NCI-H187 treated with DMSO at 0.1 percent for 48 hours (cell line): ENCODE measurements at places on chromosomes 4 and X.

DNA sequence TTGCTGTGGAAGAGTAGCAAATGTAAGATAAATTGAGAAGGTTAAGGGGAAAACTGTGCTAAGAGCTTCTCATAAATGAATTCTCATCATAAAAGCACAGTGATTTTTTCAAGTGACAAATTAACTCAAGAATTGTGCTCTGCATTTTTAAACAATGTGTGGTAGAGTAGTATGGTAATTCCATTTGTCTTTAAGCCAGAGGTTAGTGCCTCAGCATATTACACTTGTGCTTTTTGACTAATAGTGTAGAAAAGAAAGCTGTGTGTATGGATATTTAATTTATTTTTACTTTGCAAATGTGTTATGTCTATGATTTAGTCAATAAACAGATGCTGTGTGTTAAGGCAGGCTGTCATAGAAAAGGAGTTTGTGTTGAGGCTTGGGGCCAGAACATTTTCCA, 61.0 kb downstream of the FHIP1A start:
- no peak for DNase-seq

- no peak for DNase-seq
Observed at GRCh38 chrX:106725931-106726330, 570 bp upstream of the RNF128 start.

GRCh38 chrX:119189115-119189514, 47.0 kb upstream of the PGRMC1 start:
- DNase-seq = no peak

DNA sequence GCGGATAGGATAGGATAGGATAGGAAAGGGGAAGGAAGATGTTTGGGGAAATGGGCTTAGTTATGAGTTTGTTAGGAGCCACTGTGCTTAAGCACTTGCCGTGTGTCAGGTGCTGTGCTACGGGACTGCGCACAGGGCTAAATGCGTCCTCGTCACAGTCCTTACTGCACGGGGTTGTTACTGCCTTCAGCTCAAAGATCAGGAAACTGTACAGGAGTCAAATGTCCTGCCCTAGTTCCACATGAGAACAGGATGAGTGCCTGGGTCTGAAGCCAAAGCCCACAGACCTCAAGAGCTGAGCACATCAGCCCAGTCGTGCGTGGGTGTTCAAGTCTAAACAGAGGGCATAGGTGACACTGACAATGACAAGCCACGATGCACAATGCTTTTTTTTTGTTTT, 15.0 kb downstream of the ACSL1 start:
- no peak for DNase-seq

DNA sequence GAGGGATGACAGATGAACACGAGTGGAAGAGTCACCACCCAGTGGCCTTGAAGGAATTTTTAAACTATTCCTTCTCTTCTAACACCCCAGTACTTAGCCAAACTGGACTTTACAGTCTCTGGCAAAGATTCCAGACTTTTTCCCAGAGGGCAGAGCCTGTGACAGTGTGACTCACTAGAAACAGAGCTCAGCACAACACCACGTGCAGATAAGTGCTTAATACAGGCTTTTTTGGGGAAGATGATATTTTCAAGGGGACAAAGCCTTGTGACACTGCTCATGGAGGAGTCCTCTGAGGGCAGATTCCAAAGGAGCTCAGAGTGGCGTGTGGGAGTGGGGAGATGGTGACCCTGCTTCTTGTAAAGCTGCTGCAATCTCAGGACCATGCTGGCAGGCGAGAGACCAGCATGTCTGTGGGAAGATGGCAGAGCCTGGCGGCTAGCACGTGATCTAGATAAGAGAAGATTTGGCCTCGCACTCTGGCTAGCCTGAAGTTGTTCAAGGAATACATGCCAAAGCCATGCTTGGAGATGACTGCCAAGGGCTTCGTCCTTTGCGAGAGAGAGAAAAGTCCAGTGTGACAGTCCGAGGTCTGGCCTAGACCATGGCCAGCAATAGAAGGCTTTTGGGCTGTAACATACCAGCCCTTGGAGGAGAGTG, 2.4 kb downstream of the RAB33A start:
- no peak for DNase-seq

DNA sequence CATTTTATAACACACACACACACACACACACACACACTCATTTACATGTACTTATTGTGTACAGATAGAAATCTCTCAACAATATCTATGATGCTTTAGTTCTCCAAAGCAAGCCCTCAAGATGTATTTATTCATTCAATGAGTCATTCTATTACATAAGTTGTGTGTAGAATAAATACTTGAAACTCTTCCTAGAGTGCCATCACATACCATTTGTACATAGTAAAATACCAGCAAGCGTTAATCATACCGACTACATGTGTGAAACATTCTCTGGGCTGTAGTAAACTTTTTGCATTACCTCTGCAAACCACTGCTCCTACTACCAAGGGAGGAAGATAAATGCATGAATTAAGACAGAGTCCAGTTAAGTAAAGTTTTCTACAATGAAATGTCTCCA, 70.9 kb downstream of the EPHA5 start:
- DNase-seq = no peak

- no peak for DNase-seq
Observed at GRCh38 chr4:948101-948935, 16.1 kb downstream of the TMEM175 start.

GRCh38 chr4:166972071-166972470, 262.2 kb downstream of the SPOCK3 start:
- DNase-seq = no peak

DNA sequence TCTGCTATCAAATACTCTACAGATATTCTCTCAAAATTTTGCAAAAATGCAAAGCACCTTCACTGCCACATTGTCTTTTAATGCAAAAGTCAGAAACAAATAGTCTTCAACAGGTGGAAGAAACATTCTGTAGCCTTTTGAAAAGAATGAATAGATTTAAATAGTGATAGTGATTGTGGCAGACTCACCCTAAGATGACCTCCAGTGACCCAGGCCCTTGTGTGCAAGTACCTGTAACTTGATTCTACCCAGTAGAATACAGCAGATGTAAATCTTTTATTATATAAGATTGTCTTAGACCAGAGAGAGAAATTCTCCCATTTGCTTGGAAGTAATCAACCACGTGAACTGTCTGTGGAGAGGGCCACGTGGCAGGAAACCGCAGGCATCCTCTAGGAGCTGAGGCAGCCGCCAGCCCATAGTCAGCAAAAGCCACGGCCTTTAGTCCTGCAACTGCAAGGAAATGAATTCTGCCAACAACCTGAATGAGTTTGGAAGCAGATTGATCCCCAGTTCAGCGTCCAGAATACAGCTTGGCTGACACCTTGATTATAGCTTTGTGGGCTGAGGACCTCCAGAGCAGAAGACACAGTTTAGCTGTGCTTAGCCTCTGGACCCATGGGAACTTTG, 272.5 kb downstream of the ARHGAP10 start:
- no peak for DNase-seq

GRCh38 chr4:107991945-107992630, 2.4 kb downstream of the HADH start:
- DNase-seq = no peak

DNA sequence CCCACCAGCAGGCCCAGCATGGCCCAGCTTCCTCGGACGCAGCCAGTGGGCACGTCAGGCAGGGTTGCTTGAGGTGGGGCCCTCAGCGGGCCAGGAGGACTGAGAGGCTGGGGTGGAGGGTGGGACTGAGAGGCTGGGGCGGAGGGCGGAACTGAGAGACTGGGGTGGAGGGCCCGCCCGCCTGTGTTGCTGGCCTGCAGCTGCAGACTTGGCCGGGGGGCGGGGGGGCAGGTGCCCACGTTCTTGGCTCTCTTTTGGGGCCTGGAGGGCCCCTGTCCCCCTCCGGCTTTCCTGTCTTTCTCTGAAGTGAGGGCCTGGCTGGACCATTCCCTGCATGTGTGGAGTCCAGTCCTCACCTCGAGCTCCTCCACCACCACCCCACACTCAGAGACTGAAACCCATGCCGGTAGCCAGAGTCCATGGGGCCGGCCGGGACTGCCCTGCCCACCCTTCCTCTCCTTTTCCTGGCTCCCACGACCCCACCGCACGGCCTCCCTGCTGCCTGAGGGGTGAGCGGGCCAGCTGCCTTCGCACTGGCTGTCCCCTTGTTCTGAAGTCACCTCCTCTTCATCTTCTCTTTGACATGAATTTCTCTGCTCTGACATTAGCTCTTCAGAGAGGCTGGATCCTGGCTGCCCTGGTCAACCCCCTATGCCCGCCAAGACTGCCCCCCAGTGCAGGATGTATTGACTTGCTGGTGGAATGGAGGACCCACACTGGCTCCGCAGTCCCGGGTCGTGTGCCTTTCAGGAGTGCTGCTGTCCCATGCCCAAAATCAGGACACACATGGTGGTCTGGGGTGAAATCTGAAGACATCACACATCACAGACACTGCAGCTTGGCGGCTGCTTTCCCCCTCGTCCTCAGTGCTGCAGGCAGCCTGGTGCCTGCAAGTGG, 10.1 kb upstream of the NKX1-1 start:
- DNase-seq = no peak

DNA sequence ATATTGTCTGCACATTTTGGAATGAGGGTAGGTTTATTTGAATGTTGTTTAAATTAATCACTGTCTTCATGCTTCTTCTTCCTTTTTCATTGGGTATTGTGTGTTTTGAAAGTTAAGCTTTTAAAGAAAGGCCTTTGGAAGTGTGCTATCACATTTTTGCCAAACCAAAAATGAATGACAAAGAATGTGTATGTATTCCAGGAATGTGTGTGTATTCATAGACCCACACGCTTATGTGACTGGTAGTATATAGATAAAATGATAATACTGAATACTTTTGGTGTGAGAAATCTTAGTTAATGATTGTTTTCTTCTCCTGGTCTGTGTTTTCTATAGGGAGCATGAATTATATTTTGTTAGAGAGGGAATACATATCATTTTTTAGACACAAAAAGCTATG, 404.4 kb downstream of the TLL1 start:
- DNase-seq = no peak

DNA sequence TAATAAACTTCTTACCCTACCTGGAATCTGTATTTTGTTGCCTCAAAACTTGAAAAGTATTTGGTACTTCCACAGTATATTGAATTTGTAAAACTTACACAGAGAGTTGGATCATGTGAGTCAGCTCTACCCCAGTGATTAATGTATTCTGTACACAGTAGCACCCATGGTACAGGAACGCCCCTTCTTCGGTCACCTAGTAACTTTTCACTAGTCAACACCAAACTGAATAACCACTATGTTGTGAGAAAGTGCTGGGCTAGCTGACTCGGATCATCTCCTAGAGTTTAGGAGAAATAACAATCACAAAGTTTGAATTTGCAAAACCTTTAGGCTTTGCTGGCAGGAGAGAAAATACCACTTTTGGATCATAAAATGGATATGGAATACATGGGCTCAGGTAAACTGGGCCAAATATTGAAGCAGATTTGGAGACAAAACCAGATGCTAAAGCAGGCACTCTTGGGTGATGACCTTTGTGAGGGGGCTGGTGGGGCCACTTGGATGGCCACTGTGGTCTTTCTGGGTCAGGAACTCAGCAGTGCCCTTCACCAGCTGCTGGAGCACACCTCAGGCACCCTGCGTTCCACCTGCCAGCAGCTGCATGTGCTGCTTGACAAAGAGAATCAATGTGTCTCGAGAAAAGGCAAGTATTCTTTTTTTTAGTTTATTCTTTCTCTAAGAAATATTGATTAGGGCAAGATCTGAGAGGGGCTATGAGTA, at the start of gene DTHD1:
TSS of gene DTHD1 (plus strand) at position 233 of the 723 bp plus-strand sequence. CDS start at position 376, 143 bp downstream.
- DNase-seq = no peak

DNA sequence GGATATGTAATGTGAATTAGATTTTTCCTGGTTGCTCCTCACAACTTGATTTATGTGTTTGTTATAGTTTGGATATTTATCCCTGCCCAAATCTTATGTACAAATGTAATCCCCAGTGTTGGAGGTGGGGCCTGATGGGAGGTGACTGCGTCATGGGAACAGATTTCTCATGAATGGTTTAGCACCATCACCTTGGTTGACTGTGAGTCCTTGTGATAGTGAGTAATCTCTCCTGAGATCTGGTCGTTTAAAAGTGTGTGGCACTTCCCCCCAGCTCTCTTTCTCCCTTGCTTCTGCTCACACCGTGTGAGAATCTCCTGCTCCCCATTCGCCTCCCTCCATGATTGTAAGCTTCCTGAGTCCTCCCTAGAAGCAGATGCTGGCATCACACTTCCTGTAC, 2.2 kb downstream of the MID2 start:
- no peak for DNase-seq

- DNase-seq = no peak
Observed at GRCh38 chr4:56870946-56871345, 36.8 kb upstream of the REST start.

DNA sequence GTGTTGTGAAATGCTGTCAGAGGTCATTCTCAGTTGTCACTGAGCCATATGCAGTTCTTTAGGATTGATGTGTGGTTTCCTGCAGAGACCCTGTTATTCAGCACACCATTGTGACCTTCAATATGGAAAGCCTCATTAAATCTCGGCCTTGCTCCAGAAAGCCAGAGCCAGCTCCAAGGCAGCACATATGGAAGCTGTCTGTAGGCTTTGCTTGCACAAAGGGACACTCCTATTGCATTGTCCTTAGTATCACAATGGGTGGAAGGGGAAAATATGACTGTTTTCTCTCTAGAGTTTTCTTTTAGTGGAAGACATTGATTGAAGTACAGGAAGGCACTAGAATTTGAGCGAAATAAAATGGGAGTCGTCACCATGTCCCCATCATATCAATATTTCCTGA, 179.0 kb downstream of the CEP135 start:
- no peak for DNase-seq

DNA sequence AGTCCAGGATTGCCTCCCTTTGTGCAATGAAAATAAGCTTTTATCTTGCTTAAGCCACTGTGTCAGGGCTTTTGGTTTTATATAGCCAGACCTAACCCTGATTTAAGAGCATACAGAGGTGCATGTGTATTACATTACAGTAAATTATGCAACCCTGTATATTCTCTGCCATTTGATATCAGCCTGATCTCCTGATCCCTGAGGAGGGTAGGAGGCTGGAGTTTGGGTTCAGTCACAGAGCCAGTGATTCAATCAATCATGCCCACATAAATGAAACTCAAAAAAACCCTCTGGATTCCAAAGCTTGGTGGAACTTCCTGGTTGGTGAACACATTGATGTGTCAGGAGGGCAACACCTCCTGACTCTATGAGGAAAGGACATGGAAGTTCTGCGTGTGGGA, 7.3 kb upstream of the KLHL8 start:
- DNase-seq = no peak

- peak; percentile 87 for DNase-seq
Observed at GRCh38 chr4:71595576-71596108, 188.2 kb downstream of the GC start.

GRCh38 chrX:69961365-69962072, 88.2 kb downstream of the AWAT2 start:
- DNase-seq = no peak

GRCh38 chr4:106898621-106899230, 137.4 kb downstream of the DKK2 start:
- DNase-seq = peak; percentile 2

GRCh38 chr4:79886557-79886956, 186.5 kb downstream of the ANTXR2 start:
- DNase-seq = no peak
